Esophagus mucosa (tissue), 1 donor: ENCODE measurements at places on chromosomes 2 and 18. TPM values are rescaled to one million over a fixed set of nuclear protein-coding genes. Genes with fewer than 3 reads are reported as not detected.

FIGN gene
- 1.0 TPM for total RNA-seq

SP9 gene
- total RNA-seq = not detected

VSNL1 gene
- 65.6 TPM for total RNA-seq

DNER gene
- total RNA-seq = 0.60 TPM

PLEKHB2 gene
- total RNA-seq = 30.8 TPM

TMEM150A gene
- total RNA-seq = 7.9 TPM

DIPK1C gene
- not detected for total RNA-seq

LAMA1 gene
- 5.5 TPM for total RNA-seq

TACR1 gene
- 0.64 TPM for total RNA-seq

GKN1 gene
- not detected for total RNA-seq

HEATR5B gene
- total RNA-seq = 14.8 TPM

AOX1 gene
- total RNA-seq = 5.2 TPM

RFX8 gene
- total RNA-seq = not detected

UPP2 gene
- not detected for total RNA-seq

C2orf78 gene
- total RNA-seq = not detected

GAL3ST2 gene
- not detected for total RNA-seq

UGT1A5 gene
- 0.68 TPM for total RNA-seq

SERPINB3 gene
- 879 TPM for total RNA-seq

NMUR1 gene
- total RNA-seq = 0.08 TPM

SULT1C2 gene
- not detected for total RNA-seq

GPN1 gene
- 26.5 TPM for total RNA-seq

ESPNL gene
- total RNA-seq = 0.40 TPM

SRSF7 gene
- 96.2 TPM for total RNA-seq

ABCB6 gene
- total RNA-seq = 22.6 TPM
